NCI-H1930 (cell line): ENCODE measurements at places on chromosomes 11 and 22.

DNA sequence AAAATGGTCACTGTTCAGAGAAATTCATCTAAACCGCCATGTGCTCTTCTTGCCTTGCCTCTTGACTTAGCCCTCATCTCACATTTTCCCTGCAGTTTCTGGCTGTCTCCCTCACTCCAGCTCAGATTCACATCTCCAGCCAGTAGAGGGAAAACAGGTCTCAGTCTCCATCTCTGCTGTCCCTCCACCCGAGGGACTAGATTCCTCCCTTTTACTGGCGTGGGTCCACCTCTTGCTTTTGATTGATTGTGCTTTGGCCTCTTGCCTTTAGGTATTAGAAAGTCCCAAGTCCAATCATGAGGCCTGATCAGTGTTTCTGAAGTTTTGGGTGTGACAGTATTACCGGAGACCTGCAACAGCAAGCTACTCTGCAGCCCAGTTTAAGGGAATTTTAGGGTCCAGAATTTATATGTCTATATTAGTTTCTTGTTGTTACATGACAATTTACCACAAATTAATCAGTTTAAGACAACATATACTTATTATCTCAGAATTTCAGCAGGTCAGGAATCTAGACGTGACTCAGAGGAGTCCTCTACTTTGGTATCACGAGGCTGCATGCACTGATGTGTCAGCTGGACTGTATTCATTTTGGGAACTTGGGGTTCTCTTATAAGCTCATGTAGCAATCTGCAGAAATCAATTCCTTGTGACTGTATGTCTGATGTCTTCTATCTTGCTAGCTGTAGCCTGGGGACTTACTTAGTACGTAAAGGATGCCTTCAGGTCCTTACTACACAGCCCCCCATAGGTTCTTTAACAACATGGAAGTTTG lies 805.2 kb upstream of the CCDC90B start:
- no peak for DNase-seq

GRCh38 chr22:50399751-50400331 lies 56.7 kb downstream of the PPP6R2 start:
- no peak for DNase-seq

- no peak for DNase-seq
These were observed 2.9 kb downstream of the MMP7 start for GRCh38 chr11:102527684-102528083.

DNA sequence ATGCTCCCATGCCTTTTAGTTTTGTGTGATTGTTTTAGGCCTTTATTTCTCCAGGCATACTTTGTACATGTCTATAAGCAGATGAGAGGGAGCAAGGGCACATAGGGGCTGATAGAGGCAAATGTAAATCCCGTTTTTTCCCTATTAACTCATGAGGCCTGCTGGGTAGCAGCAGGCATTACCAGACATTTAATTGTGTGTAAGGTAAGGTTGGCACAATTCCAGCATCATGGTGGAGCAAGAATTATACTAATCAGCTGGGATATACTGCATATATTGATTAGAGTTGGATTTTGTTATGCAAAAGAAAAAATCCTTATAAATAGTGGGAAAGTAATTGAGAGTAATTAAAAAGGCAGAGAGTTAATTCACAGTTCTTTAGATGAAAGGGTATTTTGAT lies 12.2 kb downstream of the FAT3 start:
- DNase-seq = no peak

DNA sequence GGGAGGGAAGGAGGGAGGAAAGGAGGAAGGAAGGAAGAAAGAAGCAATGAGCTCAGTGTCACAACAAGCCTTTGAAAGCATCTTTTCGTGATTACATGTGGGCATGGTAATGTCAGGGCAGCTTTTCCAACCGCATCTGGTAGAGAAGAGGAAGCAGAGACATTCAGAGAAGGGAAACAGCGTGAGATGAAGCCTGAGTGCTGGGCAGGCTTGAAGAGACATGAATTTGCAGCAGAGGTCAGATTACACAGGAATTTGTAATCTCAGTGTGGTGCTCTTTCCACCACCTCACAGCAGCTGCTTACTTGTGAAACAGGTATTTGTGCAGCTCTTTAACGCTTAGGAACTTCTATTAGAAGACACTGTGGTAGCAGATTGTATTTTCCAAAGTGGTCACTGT lies 289.5 kb upstream of the C11orf87 start:
- DNase-seq = no peak

DNA sequence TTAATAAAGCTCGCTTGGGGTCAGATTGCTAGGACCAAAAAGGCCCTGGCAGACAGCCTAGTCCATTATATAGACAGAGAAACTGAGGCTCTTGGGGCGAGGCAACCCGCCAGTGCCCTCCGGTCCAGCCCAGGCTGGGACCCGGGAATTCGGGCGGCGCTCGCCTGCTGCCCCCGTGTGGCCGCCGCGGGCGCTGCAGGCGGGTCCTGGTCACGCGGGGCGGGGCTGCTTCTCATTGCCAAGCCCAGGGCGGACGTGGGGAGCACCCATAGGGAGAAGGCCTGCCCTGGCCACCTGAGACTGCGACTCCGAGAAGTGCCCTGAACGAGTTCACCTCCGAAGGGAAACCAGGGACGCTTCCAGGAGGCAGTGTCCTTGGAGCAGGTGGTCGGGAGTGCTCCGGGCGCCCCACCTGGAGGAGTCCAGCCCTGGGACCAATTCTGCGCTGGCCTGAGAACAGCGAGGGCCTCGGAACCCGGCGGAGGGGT lies 36.0 kb upstream of the CSNK1E start:
- no peak for DNase-seq
